ENCODE measurements at places on chromosomes 5 and 9.

DNA sequence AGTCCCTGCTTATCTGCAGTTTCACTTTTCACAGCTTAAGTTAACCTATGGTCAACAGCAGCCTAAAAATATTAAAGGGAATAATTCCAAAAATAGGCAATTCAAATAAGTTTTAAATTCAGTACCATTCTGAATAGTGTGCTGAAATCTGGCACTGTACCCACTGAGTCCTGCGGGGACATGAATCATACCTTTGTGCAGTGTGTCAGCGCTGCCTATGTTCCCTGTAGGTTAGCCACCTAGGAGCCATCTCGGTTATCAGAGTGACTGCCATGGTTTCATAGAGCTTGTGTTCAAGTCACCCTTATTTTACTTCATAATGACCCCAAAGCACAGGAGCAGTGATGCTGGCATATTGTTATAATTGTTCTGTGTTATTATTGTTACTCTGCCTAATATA lies 139.9 kb downstream of the GPBP1 start:
- DNase-seq = no peak

- DNase-seq = no peak
Measured at GRCh38 chr5:55966284-55966683, 28.5 kb downstream of the IL6ST start.

DNA sequence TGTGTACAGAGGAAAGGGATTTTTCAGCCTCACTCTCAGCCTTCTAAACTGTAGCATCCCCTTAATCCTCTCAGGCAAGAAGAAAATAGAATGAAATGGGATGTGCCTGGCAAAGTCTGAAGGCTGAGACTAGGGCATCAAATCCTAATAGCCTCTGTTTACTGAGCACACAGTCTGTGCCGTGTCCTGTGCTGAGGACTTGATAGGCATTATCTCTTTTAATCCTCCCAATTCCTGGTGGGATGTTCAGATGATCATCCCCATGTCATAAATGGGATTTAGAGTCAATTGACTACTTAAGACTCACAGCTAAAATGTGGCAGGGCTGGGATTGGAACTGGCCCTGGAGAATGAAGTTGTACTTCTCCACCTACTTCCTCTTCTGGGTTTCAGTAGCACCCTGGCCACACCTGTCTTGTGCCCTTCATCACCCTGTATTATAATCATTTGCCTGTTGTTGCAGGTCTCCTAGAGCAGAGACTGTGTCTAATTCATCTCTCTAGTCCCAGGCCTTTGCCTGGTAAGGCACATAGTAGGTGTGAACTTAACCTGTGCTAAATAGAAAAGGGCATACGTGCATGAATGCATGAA lies 81.0 kb downstream of the WWC1 start:
- no peak for DNase-seq

- no peak for DNase-seq
Measured at GRCh38 chr9:86458191-86458855, 104.1 kb upstream of the TUT7 start.

DNA sequence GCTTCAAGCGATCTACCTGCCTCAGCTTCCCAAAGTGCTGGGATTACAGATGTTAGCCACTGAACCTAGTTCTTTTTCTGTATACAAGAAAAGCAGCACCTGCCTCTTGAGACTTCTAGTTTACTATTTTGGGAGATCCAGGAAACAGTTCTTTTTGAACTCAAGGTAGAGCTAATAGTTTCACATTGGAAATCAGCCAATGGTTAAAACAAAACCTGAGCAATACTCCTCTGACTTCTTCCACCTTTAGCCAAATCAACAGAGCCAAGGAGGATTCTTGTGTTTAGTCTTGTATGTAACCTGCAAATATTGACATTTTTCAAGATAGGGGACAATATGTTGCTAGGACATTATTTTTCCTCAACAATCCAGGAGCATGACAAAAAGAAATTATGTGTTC lies 349.4 kb downstream of the SH3GL2 start:
- no peak for DNase-seq

GRCh38 chr5:72282878-72283277 lies 37.2 kb downstream of the MRPS27 start:
- DNase-seq = no peak

DNA sequence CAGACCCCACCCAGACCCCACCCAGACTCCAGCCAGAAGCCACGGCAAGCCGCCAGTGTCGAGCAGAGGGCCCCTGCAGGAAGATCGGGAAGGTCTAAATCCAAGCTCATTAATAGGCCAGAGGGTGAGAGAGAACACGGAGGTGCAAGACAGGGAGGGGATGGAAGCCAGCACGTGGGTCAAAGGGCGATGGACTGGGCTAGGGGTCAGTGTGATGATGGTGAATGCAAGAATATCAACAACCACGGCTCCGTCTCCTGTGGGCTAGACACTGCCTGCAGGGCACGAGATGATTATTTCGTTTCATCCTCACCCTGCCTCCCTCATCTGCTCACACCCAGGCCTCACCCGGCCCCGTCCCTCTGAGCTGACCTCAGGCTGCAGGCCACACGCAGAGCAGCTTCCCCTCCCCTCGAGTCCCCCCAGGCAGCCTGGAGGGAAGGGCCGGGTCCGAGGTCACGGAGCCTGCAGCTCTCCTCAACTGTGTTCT lies 122.0 kb downstream of the COL23A1 start:
- DNase-seq = no peak

GRCh38 chr5:345404-346195 lies 24.1 kb downstream of the AHRR start:
- DNase-seq = no peak

GRCh38 chr5:159844267-159845121 lies 71.8 kb upstream of the ADRA1B start:
- DNase-seq = no peak

DNA sequence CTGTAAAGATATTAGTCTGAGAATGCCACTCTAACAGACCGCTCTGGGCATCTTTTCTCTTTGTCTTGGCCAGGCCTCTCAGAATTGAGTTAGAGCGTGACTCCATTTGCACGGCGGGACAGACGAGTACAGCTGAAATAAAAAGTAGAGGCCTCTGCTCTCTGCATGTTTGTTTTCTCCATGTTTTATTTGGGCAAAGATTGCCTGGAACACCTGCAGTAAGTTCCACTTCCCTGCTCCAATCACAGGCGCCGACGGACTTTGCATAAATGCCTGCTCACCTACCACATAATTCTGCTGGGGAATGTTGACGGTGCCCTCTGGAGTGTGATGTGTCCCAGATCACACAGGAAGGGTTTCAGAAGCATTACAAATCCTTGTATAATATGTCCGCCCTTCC lies 10.6 kb downstream of the SPOCK1 start:
- no peak for DNase-seq

DNA sequence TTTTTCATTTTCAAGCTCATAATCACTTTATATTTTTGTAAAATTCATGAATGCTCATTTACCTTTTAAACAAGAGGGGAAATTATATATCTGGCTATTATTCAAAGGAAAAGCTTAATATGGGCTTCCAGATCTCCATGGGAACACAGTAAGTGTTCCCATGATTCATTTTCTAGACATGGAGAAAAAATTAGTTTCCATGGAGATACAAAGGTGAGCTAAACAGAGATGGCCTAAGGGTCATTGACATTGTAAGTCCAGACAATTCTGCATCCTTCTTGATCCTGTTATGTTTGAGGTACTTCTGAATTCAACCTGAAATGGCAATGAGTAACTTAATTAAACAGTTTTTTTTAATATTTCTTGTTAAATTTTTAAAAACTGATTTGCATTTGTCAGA lies 341.4 kb upstream of the PRR16 start:
- DNase-seq = no peak

- no peak for DNase-seq
Measured at GRCh38 chr5:167452136-167452535, 839.3 kb upstream of the WWC1 start.

DNA sequence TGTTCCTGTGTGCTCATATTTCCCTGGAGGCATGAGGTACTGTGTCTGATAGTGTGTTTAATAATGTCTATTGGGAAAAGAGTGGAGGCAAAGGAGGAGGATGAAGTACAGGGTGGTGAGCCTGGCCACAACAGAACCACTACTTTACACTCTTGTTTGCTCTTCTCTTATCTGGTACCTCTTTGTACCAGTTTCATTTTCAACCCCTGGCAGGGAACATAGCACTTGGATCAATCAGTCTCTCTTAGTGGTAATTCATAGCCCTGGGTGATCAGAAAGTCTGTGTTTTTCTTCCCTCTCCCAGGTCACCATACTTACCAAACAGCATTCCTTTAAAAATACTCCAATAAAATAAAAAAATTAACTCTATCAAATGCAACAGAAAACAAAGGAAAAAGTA lies 105.4 kb downstream of the DMRT2 start:
- no peak for DNase-seq

DNA sequence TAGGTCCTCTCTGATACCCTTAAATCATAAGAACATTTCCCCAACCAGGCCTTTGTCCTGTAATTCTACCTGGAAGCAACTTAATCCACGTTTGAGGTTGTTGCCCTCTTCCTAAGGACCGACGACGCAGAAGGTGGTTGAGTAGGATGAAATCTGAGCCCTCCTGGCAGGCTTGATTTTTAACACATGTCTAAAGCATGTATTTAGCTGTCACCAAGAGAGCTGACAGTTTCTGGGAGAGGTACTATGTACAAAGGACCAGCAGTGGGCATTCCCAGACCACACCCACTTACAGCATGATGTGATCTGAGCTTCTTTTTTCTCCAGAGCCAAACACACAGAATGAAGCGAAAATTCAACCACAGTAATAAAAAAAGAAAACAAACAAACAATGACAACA lies 260.9 kb downstream of the SH3GL2 start:
- DNase-seq = no peak

DNA sequence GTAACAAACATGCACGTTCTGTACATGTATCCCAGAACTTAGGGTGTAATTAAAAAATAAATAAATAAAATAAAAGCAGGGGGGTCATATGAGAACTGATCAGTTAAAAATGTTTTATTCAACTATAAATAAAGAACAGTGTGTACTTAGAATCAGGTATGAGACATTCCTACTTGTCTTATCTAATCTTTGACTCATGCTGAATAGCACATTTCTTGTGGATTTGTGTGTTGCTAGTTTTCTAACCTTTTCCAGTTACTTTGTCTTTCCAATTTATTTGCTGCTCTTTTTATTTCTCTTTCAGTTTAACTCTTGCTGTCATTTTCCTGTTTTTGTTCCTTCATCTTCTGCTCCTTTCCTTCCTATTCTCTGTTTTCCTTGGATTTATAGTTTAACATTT lies 1917.1 kb upstream of the CDH6 start:
- no peak for DNase-seq

GRCh38 chr5:96750110-96750822 lies 57.5 kb downstream of the ERAP1 start:
- no peak for DNase-seq

- DNase-seq = no peak
Measured at GRCh38 chr5:168328814-168329213, 37.4 kb downstream of the WWC1 start.

GRCh38 chr5:143033535-143034250 lies 263.5 kb downstream of the ARHGAP26 start:
- no peak for DNase-seq

- no peak for DNase-seq
Measured at GRCh38 chr5:18270635-18271338, 636.5 kb downstream of the TAF11L14 start.

DNA sequence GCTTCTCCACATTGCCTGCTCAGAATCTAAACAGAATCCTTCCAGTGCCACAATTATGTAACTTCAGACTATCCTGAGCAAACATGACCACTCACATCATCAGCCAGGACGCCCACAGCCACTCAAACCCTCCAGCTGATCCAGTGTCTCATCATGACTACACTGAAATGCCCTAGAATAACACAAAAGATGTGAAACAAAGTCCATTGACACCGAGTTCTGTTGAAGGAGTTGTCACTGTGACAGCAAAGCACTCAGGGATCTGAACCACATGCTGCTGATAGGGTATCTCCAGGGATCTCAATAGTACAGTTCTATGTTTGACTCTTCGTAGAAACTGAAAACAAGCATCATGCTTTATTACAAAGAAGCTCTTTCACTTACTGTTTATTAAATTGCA lies 150.2 kb downstream of the GABBR2 start:
- DNase-seq = no peak

DNA sequence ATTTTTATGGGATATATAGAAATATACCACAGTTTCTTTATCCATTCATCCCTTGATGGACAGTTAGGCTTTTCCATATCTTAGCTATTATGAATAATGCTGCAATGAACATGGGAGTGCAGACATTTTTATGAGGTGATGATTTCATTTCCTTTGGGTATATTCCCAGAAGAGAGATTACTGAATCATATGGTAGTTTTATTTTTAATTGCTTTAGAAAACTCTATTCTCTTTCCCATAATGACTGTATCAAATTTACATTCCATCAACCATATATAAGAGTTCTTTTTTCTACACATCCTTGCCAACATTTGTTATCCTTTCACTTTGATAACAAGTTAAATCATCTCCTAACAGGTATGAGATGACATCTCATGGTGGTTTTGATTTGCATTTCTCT lies 821.6 kb downstream of the TLE1 start:
- no peak for DNase-seq

GRCh38 chr5:95009812-95010211 lies 275.1 kb downstream of the MCTP1 start:
- no peak for DNase-seq

- no peak for DNase-seq
Measured at GRCh38 chr9:107637421-107638420, 148.2 kb upstream of the KLF4 start.

- DNase-seq = no peak
Measured at GRCh38 chr5:158837908-158838307, 261.8 kb downstream of the EBF1 start.

DNA sequence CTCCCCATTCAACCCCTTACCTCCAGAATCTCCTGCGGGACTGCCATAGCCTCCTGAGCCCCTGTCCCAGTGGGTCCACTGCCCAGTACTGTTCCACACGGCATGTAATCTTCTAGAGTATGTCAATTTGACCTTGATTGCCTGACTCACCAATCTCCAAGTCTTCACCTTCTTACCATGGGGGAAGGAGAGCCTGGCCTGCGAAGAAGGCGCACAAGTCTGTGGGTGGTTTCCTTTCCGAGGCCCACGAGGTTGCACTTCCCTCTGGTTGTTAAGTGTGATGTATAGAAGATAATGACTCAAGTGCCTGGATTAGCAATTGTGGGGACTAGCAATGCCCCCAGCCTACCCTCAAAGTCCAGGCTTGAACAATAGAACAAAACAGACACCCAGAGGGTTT lies 8.1 kb upstream of the TENT4A start:
- DNase-seq = no peak

DNA sequence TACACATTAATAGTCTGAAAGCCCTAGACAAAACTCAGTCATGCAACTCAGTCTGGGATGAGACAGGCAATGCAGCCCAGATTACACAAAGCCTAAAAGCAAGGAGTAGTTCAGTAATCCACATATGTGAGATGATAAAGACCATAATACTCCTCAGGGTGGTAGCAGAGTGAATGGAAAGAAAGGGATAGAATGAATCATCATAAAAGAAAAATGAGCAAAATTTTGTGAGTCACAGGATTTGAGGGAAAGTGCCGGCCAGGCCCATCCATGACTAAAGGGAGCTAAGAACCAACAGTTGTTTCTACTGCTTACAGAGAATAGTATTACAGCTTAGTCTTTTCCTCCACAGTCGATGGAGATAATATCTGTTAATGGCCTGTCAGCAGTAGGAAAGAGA lies 90.0 kb upstream of the POU5F2 start:
- no peak for DNase-seq

GRCh38 chr9:16357828-16358227 lies 512.6 kb downstream of the BNC2 start:
- DNase-seq = no peak

GRCh38 chr5:100505984-100506670 lies 29.0 kb upstream of the FAM174A start:
- DNase-seq = no peak
